Kidney (tissue), 22 donors: ENCODE measurements at places on chromosomes 2 and 18.

DNA sequence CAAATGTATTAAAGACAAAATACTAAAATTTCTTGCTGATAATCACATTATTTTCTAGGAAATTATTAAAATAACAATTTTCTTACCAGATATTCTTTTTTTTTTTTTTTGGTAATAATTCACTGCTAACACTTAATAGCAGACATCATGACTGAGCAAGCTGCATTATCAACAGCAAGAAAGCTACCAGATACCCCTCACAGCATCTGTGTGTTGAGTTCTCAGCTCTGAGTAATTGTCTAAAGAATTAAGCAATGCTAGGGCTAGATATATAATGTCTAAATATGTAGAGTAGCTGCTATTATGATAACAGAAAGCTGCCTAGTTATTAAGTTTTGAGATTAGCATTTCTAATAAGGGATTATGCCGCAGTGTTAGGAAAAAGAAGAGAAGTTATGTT is 754.3 kb upstream of the PKDCC start:
- no peak for DNase-seq

DNA sequence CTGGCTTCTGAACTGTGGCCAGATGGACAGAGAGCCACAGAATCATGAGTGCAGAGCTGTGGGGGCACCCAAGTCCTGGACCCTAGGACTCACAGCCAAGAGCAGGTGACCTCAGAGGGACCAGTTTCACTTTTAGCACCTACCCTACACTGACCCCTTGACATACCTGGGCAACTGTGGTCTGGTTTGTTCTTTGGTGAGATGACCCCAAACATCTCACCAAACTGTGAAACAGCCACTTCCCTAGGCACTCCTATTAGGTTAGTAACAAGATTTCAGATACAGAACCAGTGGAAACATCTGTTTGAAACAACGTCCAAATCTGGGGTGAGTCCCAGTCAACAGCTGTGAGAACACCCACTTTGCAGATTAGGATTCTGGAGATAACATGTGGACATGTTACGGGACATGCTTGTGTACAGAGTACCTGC is 1.9 kb upstream of the ZFP36L2 start:
- DNase-seq = no peak

GRCh38 chr18:11246495-11247300 is 97.3 kb upstream of the PIEZO2 start:
- DNase-seq = no peak

- no peak for DNase-seq
Measured at GRCh38 chr18:74281980-74282754, 9.6 kb downstream of the CYB5A start.

DNA sequence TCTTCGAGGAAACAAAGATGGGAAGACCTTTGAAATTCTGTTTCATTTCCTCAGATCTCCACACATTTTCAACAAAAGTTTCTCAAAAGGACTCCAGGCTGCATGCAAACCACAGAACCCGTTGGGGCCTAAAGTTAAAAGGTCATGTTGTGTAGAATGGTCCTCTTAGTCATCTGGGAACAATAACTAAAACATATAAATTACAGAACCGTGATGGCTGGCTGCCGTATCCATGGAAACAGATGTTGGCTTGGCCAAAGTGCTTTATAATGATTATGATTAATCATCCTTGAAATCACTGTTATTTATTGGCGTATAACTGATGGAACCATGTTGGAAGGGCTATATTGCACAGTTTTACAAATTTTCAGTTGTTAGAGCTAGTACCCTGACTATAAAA is 182.8 kb upstream of the CRIM1 start:
- no peak for DNase-seq

GRCh38 chr2:33011941-33012340 is 65.2 kb downstream of the LTBP1 start:
- DNase-seq = no peak

- no peak for DNase-seq
Measured at GRCh38 chr2:207046724-207047123, 107.4 kb downstream of the CPO start.

GRCh38 chr18:50862401-50862800 is 16.5 kb upstream of the ME2 start:
- DNase-seq = no peak

DNA sequence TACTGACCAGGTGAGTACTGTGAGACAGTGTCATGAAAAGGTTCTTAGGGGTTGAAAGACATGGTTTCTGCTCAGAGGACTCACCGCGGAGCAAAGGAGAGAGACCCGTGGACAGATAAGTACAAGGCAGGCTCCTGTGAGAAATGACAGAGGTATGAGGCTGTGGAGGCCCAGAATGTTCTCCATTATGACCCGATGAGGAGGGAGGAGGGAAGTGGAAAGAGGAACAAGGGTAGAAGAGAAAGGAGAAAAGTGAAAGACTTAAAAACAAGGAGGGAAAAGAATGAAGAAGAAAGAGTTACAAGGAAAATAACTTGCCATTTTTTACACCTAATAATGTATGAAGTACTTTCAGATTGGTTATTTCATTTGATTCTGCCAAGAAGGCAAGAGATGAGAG is 29.8 kb downstream of the MAPRE3 start:
- no peak for DNase-seq

GRCh38 chr2:181670632-181671031 is 9.7 kb downstream of the NEUROD1 start:
- no peak for DNase-seq

- DNase-seq = no peak
Measured at GRCh38 chr2:148540022-148540421, 104.5 kb upstream of the EPC2 start.

DNA sequence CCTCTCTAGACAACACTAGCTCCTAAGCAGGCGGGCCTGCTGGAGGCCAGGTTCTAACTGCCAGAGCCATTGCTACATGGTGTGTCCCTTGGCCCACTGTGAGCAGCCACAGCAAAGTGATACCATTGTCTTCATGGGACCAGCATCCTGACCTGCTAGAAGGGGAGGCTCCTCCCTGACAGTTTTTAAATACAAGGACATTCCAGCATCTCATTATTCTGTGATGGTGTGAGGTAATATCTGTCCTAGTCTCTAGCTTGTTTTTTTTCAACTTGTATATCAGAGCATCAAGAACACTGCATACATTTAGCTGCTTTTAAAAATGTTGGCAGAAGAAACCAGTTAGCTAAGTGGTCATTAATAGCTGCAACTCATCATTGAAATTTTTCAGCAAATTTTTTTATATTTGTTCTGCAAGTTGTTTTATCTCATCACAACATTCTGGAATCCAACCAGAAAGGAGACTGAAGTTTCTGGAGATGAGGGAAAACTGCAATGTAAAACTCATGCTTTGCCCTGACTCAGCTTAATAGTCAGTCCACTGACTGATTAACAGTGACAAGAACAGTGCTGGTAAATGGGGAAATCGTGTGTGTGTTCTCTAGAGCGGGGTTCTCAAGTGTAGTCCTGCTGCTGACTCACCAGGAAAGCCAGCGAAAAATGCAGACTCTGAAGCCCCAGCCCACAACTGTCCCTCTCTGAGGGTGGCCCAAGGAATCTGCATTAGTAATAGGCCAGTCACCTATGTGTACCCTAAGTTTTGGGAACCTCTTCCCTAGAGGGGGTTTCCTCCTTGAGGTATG is 17.8 kb downstream of the MAPRE3 start:
- no peak for DNase-seq

DNA sequence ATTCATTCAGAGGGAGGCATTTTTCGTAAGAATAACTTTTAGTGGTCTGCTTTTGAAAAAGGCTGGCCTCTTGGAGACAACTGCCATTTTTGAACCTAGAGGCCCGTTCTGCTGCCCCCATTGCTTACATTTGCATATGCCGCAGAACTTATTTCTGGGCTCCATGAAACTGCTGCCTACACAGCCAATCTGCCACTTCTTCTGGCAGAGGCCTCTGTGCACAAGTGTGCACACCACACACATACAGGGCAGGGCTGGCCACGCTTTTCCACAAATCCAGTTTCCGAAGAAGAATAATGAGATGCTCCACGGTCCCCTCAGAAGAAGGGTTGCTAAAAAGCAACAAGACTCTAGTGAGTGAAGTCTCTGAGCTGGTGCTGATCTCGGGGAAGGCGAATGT is 56.2 kb downstream of the TMEM200C start:
- no peak for DNase-seq

DNA sequence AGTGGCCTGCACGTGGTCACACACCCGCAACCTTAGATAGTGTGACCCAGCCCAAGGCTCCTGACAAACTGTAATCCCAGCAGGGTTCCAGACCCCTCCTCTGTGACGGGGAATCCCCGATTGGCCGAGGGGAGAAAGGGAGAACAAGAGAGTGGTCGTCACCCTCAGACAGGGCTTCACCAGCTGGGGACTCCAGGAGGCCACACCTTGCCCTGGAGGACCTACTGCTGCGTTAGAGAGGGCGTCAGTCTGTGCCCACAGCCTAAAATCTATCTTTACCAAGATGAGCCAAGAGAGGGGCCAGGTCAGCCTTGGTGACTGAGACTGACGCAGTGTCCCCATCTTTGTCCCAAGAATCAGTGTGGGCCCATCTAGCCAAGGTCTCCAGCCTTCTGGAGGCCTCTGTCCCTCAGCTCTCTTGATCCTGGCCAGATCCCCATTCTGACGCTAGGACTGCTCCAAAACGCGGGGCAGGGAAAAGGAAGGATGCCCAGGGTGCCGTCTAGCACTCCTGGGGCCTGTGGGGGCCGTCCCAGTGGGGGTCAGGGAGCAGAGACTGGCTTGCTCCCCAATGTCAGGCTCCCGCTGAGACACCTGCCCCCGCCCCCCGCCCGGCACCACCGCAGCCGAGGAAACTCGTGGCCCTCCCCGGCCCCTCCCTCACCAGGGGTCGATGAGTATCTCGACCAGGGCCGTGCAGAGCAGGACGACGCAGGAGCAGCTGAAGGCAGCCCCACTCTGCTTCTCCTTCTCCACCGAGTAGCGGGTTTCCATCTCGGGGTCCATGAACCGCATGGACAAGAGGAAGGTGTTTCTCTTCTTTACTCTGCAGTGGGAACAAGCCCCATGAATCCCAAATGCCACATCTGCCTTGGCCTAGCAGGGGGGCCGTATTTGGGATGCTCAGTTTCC is 40.9 kb downstream of the CENPO start:
- peak; percentile 47 for DNase-seq

DNA sequence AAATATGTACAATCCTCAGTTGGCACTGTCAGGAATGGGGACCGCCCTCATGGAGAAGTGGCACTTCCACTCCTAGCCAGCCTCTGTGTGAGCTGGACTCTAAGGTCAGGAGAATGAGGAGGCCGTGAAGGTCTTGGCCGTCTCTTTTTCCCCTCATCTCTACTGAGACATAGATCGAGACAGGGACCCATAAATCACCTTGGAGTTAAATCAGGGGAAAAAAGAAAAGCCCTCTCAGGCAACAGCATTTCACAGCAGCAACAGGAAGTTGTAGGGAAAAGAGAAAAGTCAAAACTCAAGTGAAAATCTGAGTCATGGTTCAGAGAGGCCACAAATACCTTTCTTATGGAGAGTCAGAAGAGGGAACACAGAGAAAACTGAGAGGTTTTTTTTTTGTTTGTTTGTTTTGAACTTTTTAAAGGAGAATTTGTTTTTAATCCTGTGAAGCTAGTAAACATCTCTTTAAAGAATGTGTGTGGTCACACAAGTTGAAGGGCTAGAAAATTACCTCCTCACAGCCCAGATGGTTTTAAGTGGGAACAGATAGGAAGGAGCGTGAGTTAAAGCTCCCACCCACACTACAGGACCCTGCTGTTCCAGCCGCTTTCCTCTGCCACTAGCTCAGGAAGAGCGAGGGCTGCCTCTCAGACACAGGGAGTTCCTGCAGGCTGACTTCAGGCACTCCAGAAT is 30.6 kb upstream of the CYP1B1 start:
- peak; percentile 83 for DNase-seq

DNA sequence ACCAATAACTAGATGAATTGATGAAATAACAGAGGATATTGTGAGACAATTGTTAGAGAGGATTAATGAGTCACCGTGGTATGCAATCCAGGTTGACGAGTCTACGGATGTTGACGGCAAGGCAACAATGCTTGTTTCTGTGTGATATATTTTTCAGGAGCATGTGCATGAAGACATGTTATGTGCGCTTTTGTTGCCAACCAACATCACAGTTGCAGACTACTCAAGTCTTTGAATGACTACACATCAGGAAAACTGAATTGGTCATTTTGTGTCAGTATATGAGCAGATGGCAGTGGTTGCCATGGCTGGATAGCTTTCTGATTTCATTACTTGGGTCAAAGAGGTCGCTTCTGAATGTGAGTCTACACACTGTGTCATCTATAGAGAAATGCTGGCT is 96.8 kb upstream of the CRACDL start:
- DNase-seq = no peak

- DNase-seq = no peak
Measured at GRCh38 chr18:23260926-23261590, 125.8 kb downstream of the CABLES1 start.

GRCh38 chr2:21198637-21199036 is 74.9 kb downstream of the TDRD15 start:
- DNase-seq = no peak

GRCh38 chr2:121650315-121650930 is 1.2 kb upstream of the CLASP1 start:
- peak; percentile 54 for DNase-seq

DNA sequence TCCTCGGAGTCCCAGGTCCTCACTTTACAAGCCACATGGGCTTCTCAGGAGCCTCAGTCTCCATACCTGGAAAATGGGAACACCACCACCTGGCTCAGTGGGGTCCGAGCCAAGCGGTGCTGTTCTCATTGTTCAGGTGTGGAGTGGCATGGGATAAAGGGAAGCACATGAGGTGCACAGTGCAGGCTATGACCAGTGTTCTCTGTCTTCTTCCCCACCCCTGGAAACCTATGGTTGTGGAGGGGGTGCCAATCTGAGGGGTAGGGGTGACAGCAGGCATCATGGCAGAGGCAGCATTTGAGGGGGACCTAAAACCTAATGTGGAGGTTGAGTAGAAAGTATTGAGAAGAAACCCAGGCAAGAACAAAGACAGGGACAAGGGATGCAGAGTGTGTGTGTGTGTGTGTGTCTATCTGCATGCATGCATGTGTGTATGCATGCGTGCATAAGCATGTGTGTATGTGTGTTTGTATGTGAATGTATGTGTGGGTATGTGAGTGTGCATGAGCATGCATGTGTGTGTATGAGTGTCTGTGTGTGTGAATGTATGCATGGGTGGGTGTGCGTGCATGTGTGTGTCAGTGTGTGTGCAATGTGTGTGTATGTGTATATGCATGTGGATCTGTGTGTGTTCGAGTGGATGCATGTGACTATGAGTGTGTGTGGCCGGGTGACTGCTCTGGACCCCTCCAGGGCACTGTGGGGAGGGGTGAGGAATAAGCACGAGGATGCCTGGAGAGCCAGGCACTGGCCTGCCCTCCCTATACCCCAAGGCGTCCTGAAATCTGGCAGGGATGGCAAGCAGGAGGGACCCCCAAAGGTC is 4.0 kb downstream of the KIF1A start:
- DNase-seq = no peak

GRCh38 chr2:133968446-133968845 is 285.4 kb upstream of the MGAT5 start:
- DNase-seq = no peak

GRCh38 chr2:11102956-11103860 is 52.1 kb upstream of the SLC66A3 start:
- no peak for DNase-seq

GRCh38 chr2:65429786-65430602 is 2.4 kb downstream of the SPRED2 start:
- DNase-seq = peak; percentile 27

- no peak for DNase-seq
Measured at GRCh38 chr18:22503803-22504202, 86.1 kb upstream of the CTAGE1 start.

GRCh38 chr2:27806311-27807059 is 35.0 kb downstream of the MRPL33 start:
- DNase-seq = no peak
